ENCODE measurements at places on chromosomes 3 and 15. TPM values are rescaled to one million over a fixed set of nuclear protein-coding genes. Genes with fewer than 3 reads are reported as not detected.

Gene CNBP
- total RNA-seq, result 330 TPM

Gene TTC23
- 14.9 TPM for total RNA-seq

Gene MCF2L2
- total RNA-seq, result 0.14 TPM

Gene SLC22A14
- total RNA-seq, result 0.14 TPM

Gene DUOXA2
- total RNA-seq, result not detected

Gene CLRN1
- total RNA-seq, result not detected

DNA sequence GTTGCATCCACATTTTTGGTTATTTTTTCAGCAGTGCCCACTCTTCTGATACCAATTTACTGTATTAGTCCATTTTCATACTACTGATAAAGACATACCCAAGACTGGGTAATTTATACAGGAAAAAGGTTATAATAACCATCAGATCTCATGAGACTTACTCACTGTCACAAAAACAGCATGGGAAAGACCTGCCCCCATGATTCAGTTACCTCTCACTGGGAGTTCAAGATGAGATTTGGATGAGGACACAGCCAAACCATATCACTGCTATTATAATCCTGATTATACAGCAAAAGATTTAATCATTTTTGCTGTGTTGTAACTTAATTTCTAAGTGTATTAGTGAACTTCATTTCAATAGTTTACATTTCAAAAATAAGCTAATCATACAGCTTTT, 6.6 kb downstream of the ZBED2 start:
- no peak for DNase-seq

DNA sequence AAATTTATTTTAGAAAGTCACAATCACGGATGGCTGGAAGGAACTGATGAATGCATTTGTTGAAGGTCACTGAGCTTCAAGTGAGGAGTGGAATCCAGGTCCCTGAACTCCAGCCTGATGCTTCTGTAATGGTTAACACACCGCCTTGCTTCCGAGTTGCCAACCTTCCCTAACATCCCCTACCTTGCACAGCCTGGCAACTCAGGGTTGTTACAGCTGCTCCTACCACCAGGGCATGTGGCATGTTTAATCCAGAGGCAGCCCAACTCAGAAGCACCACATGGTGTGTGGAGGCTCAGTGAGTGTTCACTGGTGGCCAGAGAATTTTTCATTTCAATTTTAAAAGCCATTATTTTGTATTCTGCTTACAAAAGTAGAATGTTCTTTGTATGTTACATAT, 4.9 kb downstream of the TM2D3 start:
- DNase-seq, result no peak

- DNase-seq, result no peak
These were observed 381.8 kb upstream of the EPHA3 start for GRCh38 chr3:88725440-88726165.

DNA sequence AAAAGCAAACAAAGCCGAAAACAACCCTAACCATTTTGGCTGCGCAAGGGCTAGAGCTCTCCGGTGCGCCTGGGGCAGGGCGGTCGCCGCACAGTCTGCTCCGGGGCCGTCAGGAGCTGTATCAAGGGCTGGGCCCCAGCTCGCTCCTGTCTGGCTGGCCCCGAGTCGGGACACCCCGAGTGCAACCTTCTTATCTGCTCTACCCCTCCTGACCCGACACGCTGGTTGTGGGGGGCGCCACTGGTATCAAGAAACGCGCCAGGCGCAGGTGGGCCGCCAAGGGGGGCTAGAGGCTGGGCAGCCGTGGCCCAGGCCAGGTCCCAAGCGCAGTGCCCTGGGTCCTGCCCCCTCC, 36.0 kb downstream of the NR2F2 start:
- no peak for DNase-seq

DNA sequence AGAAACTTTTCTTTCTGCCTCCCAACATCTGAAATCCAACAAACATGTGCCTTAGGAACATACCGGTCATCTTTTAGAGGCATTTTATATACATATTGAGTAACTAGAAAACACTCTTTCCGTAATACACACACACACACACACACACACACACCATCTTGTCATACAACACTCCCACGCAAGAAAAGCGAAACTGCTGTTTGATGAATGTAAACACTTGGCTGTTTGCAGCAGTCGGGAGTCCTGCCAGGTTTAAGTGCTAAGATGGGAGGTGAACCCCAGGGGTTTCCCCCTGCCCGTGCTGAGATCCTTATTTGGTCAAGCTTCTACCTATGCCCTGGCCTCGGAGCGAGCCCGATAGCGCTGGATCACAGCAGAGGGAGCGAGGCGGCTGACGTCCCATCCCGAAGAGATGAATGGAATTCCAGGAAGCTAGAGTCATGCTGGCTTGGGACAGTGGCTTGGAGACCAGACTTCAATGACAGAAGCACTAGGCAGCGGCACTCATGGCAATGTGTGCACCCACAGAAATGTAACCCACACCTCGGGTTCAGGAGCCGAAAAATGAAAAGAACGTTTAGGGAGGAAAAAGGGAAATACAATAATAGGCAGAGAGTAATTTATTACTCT, 1.3 kb upstream of the THBS1 start:
- DNase-seq, result peak; percentile 97

DNA sequence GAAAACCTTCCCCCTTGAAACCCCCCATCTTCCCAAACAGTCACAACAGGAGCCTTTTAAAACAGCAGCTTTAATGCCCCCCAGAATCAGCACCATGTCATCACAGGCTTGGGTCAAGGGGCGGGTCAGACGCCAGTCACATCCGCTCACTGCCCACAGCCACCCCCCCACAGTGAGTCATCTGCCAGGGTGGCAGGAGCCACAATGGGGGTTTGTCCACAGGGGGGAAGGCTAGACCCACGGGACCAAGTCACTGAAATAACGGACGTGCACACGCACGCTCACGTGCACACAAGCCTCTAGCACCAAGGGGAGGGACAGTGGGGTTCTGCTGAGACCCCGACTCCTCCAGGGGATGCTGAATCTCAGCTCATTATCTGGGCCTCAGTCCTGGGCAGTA, 441 bp upstream of the UCN2 start:
- DNase-seq, result no peak

DNA sequence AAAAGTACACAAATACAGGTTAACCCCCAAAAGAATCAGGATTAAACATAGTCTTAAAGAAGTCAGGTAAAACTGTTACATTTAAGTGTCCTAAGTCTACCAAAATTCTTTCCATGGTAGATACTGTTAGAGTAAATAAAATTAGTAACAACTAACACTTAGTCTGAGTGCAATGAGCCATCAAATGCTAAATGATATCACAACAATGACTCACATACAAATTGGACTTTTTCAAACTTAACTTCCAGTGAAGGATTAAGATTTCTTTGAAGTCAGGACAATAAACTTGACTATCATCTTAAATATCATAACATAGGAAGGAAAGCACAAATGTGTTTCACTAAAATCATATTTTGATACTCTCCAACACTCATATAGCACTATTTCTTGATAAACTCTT, 43.9 kb downstream of the ZNF148 start:
- DNase-seq, result no peak

DNA sequence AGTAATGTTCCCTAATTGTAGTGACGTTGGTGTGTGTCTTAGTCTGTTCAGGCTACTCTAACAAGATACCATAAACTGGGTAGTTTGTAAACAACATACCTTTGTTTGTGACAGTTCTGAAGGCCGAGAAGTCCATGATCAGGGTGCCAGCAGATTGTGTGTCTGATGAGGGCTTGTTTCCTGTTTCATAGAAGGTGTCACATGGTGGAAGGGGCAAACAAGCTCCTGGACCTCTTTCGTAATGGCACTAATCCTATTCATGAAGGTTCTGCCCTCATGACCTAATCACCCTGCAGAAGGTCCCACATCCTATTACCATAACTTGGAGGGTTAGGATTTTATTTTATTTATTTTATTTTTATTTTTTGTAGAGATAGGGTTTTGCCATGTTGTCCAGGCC, 11.1 kb downstream of the ATXN7 start:
- no peak for DNase-seq

GRCh38 chr15:28936481-28936881, 50.7 kb downstream of the APBA2 start:
- DNase-seq, result no peak

DNA sequence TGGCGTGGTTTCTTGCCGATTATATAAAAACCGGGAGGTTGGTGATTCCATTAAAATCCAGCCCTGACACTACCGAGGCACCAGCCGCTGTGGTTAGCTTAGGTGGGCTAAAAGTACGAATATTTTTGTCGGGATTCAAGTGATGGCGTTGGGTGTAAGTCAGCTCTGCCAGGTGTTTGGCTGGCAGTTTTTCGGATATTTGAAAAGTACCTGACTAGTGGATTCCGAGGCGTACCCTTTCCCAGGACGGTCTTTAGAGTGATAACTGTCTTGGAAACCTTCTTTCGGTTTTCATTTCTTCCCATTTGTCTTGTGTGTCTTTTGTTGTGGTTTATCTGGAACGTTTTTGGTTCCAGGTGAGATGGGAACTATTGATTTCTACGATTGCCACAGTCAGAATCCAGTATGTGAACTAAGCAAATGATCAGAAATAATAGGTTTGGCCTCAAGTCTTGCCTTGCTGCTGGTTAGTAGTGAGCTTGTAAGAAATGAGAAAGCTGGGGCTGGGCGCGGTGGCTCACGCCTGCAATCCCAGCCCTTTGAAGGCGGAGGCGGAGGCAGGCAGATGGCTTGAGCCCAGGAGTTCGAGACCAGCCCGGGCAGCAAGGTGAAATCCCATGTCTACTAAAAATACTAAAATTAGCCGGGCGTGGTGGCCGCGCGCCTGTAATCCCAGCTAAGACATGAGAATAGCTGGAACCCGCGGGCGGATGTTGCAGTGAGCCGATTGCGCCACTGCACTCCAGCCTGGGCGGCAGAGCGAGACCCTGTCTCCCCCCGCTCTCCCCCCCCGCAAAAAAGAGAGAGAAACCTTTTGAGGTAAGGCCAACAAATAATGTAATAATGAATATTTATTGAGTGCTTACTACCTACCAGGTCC, 1.4 kb downstream of the FYTTD1 start:
- DNase-seq, result peak; percentile 12

- no peak for DNase-seq
These were observed 10.3 kb downstream of the SEMA3G start for GRCh38 chr3:52434491-52435115.

- no peak for DNase-seq
These were observed 164.3 kb downstream of the EFHB start for GRCh38 chr3:19769694-19770093.

All from foreskin keratinocyte (primary cell).